Stimulated activated CD8-positive, alpha-beta memory T cell treated with anti-CD3 and anti-CD28 coated beads, Interleukin-7, amount 100 ng/mL, for 48 hours (primary cell): ENCODE measurements at places on chromosomes 11 and 22.

DNA sequence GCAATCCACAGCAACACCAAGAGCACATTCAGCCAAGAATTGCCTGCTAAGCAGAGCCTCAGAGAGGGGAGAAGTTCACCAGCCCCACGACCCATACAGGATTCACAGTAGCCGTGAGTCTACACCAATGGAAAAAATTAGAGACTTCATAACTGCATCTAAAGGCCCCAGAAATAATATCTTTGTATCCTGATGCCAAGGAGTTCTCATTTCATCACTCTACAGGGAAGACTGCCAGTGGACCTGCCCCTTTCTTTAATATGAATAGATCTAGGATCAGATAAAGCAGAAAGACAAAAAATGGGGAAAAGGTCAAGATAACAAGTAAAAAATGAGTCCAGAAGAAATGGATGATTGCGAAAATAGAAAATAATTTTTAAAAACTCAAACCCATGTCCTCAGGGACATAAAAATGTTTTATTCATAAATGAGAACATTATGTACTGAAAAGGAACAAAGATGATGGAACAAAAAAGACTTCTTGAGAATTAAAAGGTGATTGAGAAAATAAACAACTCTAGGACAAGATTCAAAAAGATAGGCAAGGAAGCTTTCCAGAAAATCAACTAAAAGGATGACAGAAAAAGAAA is 9.5 kb downstream of the APOL3 start:
- no peak for DNase-seq

GRCh38 chr11:33649944-33650343 is 50.7 kb downstream of the C11orf91 start:
- no peak for DNase-seq

DNA sequence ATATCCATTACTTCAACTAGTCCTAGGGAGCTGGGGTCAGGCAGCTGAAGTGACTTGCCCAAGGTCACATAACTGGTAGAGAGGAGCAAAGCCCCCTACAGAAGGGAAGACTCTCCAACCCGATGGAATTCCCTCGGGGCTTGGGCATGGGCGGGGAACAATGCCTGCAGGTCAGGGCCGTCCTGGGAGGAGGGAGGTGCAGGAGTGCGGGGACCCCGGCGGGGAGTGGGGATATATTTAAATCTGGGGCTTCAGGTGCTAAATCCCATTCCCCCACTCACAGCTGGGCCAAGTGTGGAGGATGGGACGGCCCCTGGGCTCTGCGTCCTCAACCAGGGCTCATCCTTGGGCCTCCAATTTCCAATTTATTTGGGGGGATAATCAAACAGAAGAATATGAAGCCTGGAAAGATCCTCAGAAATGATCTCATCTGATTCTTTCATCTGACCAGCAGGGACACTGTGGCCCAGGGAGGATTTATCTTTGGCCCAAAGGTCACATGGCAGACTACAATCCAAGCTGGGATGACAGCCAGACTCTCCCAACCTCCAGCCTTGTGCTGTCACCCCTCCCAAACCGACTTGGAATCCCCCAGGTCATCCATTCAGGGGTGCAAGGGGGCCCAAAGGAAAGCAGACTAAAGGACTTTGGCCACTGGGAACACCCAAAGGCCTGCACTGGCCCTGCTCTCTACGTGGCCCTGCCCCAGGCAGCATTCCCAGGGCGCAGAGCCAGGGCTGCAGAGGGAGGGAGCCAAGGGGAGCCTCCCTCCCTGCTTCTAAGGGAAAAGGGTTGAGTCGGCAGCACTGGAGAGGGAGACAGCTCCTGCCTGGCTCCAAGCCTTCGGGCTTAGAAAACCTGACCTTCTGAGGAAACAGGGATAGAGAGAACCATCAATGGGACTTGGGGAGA is 8.7 kb upstream of the C1QTNF6 start:
- no peak for DNase-seq

DNA sequence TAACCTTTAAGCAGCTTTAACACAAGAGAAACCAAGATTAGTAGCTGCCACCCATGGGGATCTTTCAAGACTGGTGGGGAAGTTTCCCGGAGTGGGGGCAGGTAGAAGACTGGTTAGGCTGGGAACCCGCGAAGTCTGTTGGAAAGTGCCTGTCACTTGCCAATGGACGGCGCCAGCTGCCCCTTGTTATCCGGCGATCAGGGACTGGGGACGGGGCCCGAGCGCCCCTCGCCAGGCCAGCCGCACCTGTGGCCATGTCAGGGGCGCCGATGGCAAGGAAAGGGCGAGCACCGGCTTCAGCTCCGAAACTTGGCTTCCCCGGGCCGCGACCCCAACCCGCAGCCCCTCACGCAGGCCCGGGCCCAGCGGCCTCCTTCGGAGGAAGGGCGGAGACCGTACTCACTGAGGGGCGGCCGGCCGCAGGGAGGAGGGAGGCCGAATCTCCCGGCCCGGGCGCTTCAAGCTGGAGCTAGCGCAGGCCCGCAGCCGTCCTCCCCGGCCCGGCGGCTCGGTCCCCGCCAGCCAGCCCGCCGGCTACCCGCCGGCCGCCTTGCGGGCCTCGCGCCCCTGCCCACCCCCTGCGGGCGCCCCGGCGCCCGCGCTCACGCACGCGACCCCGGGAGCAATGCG is 539 bp downstream of the EIF4ENIF1 start:
- no peak for DNase-seq

DNA sequence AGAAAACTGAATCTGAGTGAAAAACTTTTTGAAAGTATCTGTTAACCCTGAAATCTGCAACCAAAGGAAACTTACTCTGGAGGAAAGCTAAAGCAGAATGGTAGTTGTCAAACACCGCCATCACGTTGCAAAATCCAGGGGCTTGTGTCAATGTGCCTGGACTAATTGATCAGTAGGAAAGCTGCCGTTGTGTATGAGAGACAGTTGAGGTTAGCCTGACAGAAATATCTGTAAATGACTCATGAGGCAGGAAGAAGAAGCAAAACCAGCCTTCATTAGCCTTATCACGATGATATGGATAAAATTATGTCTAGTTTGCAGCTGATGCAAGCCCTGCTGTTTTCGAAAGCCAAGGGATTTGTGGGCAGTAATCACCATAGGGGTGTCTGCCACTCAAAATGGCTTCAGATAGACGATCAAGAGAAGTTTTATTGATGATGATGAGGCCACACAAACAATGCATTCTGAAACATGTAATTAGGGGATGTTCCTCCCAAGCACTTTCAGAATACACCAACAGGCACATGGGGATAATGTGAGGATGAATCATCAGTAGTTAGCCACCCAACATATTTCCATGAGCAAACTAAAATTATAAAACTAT is 8.9 kb downstream of the SCGB1A1 start:
- DNase-seq, result no peak
